ENCODE measurements at places on chromosomes 2 and 18. TPM values are rescaled to one million over a fixed set of nuclear protein-coding genes. Genes with fewer than 3 reads are reported as not detected.

The TEX44 gene
- total RNA-seq = not detected

- H3K27ac ChIP-seq = no peak overlapping the region
- H3K4me3 ChIP-seq = no peak overlapping the region
- no peaks in the 10 kb centered on the region for H3K36me3 ChIP-seq
- no peaks in the 10 kb centered on the region for H3K27me3 ChIP-seq
- DNase-seq = no peak
Measured at GRCh38 chr18:14919666-14920065, 171.7 kb downstream of the ANKRD30B start.

The RIT2 gene
- total RNA-seq = not detected

The CROCC2 gene
- total RNA-seq = 6.1 TPM

DNA sequence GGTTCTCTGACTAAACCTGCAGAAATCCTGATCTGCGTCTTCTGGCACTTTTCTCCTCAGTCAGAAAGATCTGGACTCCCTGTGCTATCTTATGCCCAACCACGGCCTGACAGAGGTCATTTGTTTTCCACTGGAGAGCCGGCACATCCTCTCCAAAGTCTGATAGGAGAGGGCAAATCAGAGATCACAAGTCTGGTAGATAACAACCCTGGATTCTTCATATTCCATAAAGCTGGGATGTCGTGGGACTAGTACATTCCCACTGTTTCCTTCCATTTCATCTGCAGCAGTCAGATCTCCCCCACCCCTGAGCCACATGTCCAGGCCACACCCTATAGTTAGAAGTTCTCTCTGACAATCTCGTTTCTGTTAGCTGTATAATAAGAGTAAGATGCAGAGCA lies 157.0 kb downstream of the MGAT5 start:
- H3K4me1 ChIP-seq = no peaks in the 10 kb centered on the region
- no peak overlapping the region for H3K27ac ChIP-seq
- DNase-seq = no peak
- H3K36me3 ChIP-seq = no peaks in the 10 kb centered on the region
- no peaks in the 10 kb centered on the region for H3K27me3 ChIP-seq
- no peak overlapping the region for H3K4me3 ChIP-seq

- no peaks in the 10 kb centered on the region for H3K36me3 ChIP-seq
- no peak overlapping the region for H3K4me3 ChIP-seq
Measured at GRCh38 chr2:46978723-46979122, 63.1 kb upstream of the MCFD2 start.

The ERBB4 gene
- 0.25 TPM for total RNA-seq

DNA sequence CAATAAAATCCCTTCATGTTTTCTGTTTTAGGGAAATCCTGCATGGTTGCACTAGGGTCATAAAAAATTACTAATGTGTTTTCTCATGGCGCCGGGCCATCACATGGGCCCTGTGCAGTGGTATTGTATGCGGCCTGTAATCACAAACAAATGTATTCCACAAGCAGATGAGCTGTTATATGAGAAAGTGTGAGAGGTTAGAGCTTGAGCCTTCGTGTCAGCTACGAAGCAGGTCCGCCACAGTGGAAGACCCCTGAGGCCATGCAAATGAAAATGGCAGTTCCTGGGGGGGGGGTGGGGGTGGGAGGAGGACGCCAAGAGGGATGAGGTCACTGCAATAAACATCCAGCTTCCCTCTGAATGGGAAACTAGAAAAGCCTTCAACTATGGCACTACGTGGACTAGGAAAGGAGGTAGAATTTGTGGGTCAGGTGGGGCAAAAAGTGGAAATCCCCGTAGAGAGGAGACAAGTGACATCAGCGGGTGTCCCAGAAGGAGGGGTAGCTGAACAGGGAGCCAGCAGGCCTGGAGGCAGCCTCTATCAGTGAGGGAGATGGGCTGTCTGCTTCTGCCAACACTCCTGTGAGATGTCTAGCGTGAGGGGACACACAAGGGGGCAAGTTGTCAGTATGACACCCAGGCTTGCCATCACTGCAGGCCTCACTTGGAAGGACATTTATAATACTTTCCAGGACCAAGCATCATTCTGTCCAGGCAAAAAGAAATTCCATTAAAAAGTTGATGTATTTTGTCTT lies 130.3 kb upstream of the CTAGE1 start:
- no peaks in the 10 kb centered on the region for H3K27me3 ChIP-seq
- H3K36me3 ChIP-seq = no peaks in the 10 kb centered on the region
- no peak overlapping the region for H3K4me3 ChIP-seq
- H3K4me1 ChIP-seq = peaks cover 14% of the 10 kb centered on the region

The RMDN2 gene
- total RNA-seq = 7.1 TPM

DNA sequence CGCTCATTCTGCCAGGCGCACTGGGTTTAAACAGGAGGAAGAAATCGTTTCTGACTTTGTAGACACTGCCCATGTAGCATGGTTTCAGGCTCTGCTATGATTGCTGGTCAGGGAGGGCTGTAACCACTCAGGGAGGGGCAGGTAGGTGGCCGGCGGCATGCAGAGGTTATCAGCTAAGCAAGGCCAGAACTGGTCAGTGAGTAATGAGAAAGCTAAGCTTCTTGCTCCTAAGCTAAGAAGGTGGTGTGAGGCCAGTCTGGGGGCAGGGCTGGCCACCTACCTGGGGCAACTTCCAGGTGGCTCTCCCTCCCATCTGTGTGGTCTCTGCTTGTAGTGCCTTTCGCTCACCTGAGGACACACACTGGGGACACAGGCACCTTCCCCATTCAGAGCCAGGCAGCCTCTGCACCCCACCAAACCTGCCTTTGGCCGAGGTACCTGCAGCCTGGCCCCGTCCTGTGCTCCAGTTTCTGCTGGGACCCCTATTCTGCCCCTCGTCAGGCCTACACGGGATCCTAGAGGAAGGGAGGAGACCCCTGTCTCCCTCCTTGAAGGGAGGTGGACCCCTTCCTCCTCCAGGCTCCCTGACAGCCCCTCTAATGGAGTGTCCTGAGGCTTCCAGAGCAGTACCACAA lies 195.9 kb downstream of the SEPTIN10 start:
- no peak for DNase-seq
- no peaks in the 10 kb centered on the region for H3K27me3 ChIP-seq
- no peaks in the 10 kb centered on the region for H3K4me1 ChIP-seq
- no peak overlapping the region for H3K4me3 ChIP-seq

GRCh38 chr2:202101026-202101579 lies 28.0 kb downstream of the KIAA2012 start:
- H3K36me3 ChIP-seq = no peaks in the 10 kb centered on the region
- DNase-seq = no peak
- H3K4me1 ChIP-seq = no peaks in the 10 kb centered on the region
